ENCODE measurements at places on chromosomes 1 and 21.

GRCh38 chr1:61428146-61428545 lies 296.8 kb downstream of the TM2D1 start:
- H3K27ac ChIP-seq = no peak overlapping the region
- no peak overlapping the region for H3K4me3 ChIP-seq
- H3K36me3 ChIP-seq = no peaks in the 10 kb centered on the region
- no peaks in the 10 kb centered on the region for H3K27me3 ChIP-seq

- H3K4me3 ChIP-seq = no peak overlapping the region
- H3K27me3 ChIP-seq = no peaks in the 10 kb centered on the region
- H3K27ac ChIP-seq = no peak overlapping the region
Observed at GRCh38 chr1:19640363-19641316, 3.5 kb upstream of the NBL1 start.

DNA sequence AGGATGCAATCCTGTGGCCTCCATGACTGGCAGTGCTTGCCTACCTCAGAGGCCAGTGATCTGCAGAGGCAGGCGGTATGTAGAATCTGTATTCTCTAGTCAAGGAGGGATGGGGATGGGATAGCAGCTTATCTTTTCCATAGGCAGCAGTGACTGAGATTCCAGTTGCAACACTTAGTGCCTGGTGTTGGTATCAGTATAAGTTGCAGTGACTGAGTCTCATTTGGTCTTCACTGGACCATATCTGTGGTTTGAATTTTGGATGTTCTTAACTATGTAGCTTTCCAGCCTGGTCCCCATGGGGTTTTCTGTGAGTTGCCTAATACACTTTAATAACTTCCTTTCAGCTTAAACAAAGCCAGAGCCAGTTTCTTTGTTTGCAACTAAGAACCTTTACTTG lies 16.5 kb downstream of the DYRK1A start:
- no peak overlapping the region for H3K27ac ChIP-seq
- peak overlapping the region; percentile 3 for H3K4me3 ChIP-seq
- no peaks in the 10 kb centered on the region for H3K36me3 ChIP-seq
- DNase-seq = no peak
- H3K4me1 ChIP-seq = peaks cover 69% of the 10 kb centered on the region

- no peaks in the 10 kb centered on the region for H3K27me3 ChIP-seq
- no peak overlapping the region for H3K27ac ChIP-seq
- DNase-seq = no peak
Observed at GRCh38 chr1:91783423-91784170, 102.4 kb downstream of the TGFBR3 start.

DNA sequence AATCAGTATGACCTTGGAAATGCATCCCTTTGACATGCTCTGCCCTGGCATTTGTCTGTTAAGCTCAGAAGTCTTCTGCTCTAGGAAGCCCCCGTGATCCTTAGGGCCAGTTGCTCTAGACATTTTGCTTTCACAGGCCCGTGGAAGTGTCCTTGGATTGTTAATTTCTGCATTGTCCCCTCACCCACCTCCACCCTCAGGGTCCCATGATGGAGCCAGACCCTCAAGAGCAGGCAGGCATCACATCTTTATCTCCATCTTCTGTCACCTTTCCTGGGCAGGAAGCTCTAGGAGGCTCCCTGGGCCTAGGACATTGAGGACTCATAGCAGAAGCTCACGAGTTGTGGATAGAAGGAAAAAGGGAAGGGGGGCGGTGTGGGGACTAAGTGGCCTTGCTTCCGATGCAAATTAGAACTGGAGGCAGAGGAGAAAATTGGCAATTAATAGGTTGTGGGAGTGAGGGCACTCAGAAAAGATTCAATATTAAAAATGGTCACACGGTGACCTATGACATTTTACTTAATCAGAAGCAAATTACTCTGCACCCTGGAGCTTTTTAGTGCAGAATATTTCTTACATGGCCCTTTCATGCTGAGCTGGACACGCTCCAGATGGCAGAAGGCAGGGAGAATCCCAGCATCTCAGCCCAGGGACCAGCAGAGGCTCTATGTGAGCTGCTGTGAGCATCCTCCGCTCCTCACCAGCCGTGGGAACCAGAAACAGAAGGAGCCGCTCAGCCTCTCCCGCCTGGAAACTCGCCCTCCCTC lies 185.0 kb downstream of the MATN1 start:
- DNase-seq = no peak
- peaks cover 32% of the 10 kb centered on the region for H3K27me3 ChIP-seq
- peaks cover 2% of the 10 kb centered on the region for H3K4me1 ChIP-seq
- peaks cover 2% of the 10 kb centered on the region for H3K36me3 ChIP-seq
- H3K4me3 ChIP-seq = no peak overlapping the region

DNA sequence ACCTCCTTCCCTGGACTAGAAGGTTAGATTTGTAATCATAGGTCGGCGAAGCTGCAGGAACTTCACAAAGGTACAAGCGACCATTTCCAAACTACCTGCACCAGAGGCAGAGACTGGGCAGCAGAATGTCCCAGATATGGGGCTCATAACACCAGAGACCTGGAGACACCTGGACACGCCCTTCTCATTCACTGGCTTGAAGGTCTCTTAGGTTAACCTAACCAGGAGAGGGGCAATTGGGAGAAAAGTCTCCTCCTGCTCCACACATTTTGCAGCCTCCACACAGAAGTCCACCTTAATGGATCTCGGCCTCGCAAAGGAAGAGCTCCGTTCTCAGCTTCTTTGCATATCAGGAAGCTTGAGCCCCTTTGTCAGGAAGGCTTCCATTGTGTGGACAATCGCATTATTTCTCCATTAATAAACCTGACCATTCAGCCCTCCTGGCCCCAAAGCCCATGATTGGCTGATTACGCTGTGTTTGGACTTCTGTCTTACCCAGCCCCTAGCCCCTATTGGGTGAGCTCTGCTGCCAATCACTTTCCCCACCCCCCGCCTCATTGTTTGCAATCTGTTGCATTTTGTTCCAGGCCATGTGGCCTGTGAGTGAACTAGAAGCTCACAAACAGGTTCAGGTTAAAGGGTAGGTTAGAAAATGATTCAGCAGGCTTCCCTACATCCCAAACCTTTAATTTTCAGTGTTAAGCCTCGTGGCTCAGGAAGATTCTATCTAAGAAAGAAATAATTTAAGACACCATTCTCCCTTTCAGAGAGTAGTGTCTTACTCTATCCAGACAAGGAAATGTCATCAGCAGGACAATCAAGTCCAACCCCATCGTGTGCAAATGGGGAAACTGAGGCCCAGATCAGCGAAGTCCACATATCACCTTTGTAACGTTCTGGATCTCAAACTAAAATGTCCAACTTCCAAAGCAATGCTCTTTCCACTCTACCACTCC lies 2.8 kb downstream of the MYCL start:
- no peak overlapping the region for H3K27ac ChIP-seq
- peaks cover 4% of the 10 kb centered on the region for H3K4me1 ChIP-seq
- H3K27me3 ChIP-seq = peaks cover 53% of the 10 kb centered on the region
- DNase-seq = no peak

- no peak overlapping the region for H3K4me3 ChIP-seq
- DNase-seq = no peak
- no peaks in the 10 kb centered on the region for H3K4me1 ChIP-seq
Observed at GRCh38 chr21:22224261-22224660, 1226.1 kb downstream of the NCAM2 start.

DNA sequence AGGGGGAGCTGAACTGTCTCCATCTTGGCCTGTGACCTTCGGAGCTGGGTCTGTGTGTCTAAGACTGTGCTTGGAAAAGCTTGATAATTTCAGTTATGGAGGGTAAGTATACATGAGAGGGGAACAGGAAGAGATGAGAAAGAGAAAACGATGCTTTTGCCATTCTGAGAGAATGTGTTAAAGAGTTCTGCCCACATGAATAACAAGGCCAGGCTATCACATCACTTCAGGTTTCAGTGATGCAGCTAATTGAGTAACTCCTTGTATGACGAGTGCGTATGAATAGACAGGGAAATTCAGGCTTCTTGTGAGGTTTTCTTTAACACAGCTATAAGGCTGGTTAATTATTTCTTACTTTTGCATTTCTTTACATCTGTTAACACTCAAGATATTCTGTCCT lies 81.0 kb downstream of the PLPPR5 start:
- no peak overlapping the region for H3K27ac ChIP-seq
- H3K4me1 ChIP-seq = peaks cover 2% of the 10 kb centered on the region
- no peak for DNase-seq
- H3K27me3 ChIP-seq = no peaks in the 10 kb centered on the region

DNA sequence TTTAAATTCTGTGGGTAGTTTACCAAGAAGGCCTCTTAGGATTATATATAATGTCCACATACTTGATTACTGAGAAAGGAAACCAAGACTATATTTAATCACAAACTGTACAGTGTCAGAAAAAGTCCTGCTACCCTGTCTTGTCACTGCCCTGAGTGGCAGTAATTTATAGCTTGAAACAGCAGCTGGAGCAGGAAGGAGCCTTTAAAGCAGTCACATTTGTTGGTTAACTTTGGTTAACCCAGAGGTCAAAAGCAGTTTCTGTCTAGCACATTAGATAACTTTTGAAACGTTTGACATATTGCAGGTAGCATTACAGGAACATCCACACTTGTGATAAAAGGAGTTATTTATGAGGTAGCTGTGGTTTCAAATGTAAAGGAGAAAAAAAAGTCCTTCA lies 161.7 kb downstream of the ROR1 start:
- no peak for DNase-seq
- H3K27me3 ChIP-seq = peaks cover 12% of the 10 kb centered on the region
- no peak overlapping the region for H3K4me3 ChIP-seq
- peaks cover 2% of the 10 kb centered on the region for H3K4me1 ChIP-seq

DNA sequence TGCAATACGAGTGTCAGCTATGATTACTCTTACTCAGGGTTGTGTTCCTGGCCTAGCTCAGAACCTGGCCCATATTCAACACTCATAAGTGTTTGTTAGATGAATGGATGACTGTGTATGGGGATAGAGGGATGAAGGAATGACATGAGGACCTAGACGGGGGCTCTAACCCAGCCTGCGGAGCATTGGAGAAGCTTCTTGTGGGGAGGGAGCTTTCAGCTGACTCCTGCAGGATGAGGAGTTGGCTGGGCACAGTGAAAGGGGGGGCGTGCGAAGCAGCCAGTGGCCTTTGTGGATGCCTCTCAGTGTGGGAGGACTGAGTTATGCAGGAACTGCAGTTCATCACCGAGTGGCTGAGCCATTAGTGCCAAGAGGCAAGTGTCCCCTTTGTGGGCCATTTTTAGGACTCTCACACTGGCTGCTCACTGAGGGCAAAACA lies 1.2 kb upstream of the EXTL1 start:
- H3K4me1 ChIP-seq = no peaks in the 10 kb centered on the region
- DNase-seq = no peak
- H3K27me3 ChIP-seq = peaks cover 9% of the 10 kb centered on the region
- H3K27ac ChIP-seq = no peak overlapping the region
- no peak overlapping the region for H3K4me3 ChIP-seq

DNA sequence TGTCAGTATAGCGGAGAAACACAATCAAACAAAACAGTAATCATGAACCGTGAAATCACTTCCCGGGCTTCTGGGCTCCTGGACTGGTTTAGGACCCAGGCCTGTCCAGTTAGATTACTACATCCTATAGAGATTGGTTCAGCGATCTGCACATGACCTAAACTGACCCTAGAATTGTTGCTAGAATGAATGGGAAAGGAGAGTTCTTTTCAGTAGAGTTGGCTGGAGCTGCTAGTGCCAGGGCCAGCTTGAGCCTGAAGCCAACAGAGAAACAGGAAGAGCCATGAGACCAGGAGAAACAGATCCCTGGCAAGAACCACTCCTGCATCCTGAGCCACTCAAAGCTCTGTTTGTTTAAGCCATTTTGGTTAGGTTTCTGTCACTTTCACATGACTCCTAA lies 474.3 kb upstream of the C1orf87 start:
- DNase-seq = no peak
- no peak overlapping the region for H3K27ac ChIP-seq
- H3K4me1 ChIP-seq = no peaks in the 10 kb centered on the region
- H3K36me3 ChIP-seq = no peaks in the 10 kb centered on the region
- H3K27me3 ChIP-seq = no peaks in the 10 kb centered on the region
- H3K4me3 ChIP-seq = no peak overlapping the region

DNA sequence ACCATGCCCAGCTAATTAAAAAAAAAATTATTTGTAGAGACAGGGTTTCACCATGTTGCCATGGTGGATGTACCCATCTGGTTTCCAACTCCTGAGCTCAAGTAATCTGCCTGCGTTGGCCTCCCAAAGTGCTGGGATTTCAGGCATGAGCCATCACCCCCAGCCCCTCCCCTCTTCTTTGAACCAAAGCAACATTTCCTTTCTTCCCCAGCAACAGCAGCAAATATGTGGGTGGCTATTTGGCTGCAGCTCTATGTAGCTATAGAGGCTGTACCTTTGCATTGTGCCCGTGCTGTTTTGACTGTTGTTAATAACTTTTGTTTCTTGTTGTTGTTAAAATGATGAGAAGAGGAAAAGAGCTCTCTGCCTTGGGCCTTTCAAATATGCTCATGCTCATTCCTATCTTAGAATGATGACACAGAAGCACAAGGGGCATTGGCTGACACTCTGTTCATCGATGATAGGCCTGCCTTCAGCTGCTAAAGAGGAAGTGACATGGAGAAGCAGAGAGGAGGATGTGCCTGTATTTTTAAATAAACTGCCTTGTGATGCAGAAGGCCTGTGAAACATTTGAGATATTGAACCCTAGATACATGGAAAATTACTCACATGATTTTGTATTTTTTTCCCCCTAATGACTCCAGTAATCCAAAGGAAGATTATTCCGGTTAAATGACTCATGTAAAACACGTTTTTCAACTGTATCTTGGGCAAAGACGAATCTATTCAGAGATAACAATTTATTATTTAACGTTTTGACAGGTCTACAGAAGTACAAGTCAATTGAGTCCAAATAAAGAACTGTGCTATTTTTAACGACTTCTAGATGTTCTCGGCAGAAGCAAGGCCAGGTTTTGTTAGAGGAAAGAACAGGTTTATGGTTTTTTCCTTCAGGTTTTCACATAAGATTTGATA lies 20.5 kb upstream of the XPR1 start:
- no peak for DNase-seq
- no peaks in the 10 kb centered on the region for H3K36me3 ChIP-seq
- no peak overlapping the region for H3K4me3 ChIP-seq
- H3K27me3 ChIP-seq = no peaks in the 10 kb centered on the region
- no peak overlapping the region for H3K27ac ChIP-seq
- H3K4me1 ChIP-seq = peaks cover 3% of the 10 kb centered on the region

- no peaks in the 10 kb centered on the region for H3K27me3 ChIP-seq
- peaks cover 43% of the 10 kb centered on the region for H3K4me1 ChIP-seq
- no peak for DNase-seq
- no peaks in the 10 kb centered on the region for H3K36me3 ChIP-seq
- H3K27ac ChIP-seq = peak overlapping the region; percentile 97
Observed at GRCh38 chr1:225470211-225471108, 42.6 kb upstream of the LBR start.

DNA sequence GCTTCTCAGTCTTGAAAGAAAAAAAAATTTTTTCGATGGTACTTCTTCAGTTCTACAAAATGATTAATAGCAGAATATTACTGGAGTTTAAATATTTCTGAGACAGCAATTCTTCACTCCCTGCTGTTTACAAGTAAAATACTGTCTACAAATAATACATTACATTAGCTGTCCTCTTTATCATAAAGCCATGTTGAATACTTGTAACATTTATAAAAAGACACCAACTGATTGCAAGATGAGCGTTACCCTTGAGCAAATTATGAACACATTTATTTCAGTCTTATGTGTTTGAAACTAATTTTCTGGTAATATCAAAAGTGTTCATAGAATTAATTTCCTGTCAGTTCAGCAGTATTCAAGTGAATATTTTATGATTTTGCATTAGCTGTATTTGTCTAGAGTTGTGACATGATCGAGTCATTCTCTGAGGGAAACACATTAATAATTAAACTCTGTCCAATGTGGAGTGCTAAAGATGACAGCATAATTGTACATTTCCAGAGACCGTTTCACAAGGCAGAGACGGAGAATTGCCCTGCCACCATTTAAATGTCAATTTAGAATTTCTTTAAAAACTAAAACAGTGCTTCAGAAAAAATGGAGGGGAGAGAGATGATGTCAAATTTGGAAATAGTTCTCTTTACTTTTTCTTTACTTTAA lies 1359.0 kb upstream of the ADGRL4 start:
- H3K27ac ChIP-seq = no peak overlapping the region
- no peak overlapping the region for H3K4me3 ChIP-seq
- DNase-seq = no peak
- no peaks in the 10 kb centered on the region for H3K4me1 ChIP-seq
- H3K27me3 ChIP-seq = no peaks in the 10 kb centered on the region

All from T-helper 17 cell (primary cell).